SK-N-DZ (cell line): ENCODE measurements at places on chromosomes 7 and 10.

DNA sequence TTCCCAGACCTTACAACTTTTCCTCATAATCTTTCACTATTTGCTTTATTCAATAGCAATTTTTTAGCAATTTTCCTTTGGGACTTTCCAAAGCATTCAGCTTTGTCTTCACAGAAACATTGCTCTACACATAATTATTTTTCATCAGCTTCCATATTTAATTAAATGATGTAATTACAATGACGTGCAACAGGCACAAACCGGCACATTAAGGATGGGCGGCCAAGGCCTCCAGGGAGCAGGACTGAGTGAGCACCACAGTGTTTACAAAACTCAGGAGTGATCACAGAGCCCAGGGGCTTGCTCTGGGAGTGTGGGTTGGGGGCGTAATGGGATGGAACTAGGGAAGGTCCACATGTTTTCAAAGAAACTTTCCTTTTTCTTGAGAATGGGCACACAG is 69.8 kb downstream of the MAD1L1 start:
- peak; percentile 55 for DNase-seq

DNA sequence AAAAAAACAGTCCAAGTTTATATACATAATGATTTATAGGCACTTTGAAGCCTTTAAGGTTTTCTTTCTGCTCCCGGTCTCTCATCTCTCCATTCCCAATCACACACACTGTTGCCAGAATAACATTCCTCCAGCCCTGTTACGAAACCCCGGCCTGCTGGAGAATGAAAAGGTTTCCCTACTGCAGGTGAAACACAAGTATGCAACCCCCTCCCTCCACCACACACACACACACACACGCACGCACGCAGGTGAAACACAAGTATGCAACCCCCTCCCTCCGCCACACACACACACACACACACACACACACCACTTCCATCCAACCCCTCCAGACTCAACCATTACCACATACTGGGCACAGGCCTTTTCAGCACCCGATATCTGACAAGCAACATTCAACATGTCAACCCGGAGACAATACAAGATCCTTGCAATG is 87.5 kb downstream of the PARD3 start:
- no peak for DNase-seq

DNA sequence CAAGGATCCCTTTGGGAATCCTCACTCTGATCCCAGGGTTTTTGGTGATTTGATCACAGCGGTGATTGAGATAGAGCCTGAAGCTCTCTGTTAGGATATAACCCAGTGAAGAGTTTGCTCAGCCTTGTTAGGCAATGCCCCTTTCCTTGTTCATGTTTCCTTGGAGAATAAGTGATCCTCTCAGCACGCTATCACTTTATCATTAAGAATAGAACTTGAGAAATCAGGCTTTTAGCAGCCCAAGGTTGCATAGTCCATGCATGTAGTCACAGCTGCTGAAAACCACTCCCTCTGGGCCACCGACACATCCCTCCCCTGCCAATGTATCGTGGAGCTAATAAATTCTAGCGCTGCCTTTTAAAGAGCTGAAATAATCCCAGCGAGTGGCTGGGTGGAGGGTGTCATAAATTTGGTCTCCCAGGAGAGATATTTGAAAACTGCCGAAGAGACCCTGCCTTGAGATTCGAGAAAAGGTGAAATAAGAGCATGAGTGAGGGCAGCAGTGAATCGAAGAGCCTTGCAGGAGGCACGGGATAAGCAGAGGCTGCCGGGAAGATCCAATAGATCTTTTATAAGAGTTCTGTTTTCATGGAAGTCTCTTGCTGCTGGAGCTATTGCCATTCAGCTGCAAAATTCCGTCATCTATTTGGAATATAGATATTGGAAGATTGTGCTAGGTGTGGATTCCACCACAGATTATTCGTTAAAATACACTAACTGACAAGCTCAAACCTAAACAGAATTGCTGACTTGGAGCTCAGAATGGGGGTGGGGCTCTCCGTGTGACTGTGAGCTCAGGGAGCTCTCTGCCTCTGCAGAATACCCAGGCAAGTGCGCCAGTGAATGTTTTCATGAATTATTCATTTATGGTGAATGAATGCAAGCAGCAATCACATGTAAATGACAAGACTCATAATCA is 249.8 kb downstream of the TRIL start:
- peak; percentile 30 for DNase-seq

DNA sequence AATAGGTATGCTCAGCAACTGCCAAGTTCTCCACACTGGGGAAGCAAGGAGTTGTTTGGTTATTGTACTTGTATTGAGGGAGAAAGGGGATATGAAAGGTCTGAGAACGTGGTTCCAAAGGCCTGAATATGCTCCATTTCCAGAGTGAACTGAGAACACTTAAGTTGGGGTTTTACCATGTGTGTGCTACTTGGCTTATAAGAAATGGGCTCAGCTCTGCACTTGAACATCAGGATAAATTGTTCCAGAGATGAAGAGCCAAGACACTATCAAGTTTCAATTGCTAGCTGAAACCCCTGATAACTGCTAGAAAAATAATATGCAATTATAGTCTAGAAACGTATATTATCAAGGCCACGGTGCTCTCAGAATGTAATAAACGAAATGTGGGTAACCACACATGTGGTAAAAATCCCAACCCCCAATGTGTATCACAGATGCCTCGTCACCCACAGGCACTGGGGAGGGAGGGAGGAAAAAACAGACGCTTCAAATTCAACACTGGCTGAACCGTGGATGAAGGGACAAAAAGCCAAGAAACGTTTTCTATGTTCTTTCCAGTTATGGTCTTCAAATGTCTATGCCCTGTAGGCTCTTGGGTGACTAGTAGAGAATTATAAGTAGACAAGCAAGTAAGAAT is 16.3 kb downstream of the ELMO1 start:
- no peak for DNase-seq

GRCh38 chr7:152176797-152177196 is 151.3 kb downstream of the GALNT11 start:
- no peak for DNase-seq

DNA sequence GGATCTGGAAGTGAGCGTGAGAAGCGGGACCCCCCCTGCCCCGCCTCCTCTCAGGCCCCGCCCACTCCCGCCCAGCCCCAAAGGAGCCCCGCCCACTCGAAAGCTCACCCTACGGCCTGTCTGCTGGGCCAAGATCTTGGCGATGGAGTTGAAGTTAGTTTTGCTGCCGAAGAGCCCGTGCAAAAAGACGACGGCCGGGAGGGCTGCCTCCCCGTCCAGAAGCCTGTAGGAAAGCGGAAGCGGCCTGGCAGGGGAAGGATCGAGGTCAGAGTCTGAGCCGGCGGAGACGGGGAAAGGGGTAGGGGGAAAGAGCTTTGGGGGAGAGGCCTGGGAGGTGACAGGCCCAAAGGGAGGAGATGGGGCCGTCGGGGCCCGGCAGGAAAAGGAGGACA is 386 bp downstream of the ABHD11 start:
- peak; percentile 48 for DNase-seq

- DNase-seq, result no peak
These were observed 9.3 kb downstream of the KCNH2 start for GRCh38 chr7:150968734-150969372.

GRCh38 chr7:139680676-139681462 is 96.9 kb downstream of the HIPK2 start:
- no peak for DNase-seq

- no peak for DNase-seq
These were observed 9.9 kb downstream of the BAZ1B start for GRCh38 chr7:73512018-73512780.

DNA sequence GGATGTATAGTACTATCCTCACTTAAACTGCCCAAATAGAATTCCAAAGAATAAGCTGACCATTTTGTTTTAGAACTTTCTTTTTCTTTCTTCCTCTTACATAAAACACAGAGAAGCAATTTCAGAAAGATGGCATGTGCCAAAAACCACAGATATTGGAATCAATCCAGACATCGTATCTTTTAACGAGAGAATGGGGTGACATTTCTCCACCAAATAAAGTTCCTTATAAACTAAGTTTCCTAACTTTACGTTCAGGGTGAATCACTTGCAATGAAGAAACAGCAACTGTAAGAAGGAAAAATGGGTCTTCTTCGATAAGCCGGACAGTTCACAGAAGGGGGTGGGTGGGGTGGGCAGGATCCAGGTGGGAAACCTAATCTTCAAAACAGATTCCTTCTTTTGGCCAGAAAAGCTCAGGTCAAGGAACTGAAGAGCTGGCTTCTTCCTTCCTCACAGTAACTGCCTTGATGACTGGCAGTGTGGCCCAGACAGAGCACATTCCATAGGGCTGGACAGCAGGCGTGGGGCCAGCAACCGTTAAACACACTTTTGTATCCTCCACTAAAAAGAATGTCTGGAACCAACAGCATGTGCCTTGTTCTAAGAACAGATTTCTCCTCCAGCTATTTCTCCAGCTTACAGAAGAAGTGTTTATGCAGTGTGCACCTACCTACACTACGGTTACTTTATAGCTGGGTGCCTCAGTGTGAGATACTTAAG is 31.5 kb downstream of the CREB3L2 start:
- no peak for DNase-seq

- peak; percentile 24 for DNase-seq
These were observed 215.6 kb downstream of the GPR37 start for GRCh38 chr7:124550036-124550435.

GRCh38 chr7:104906032-104906431 is 108.0 kb upstream of the KMT2E start:
- no peak for DNase-seq

- no peak for DNase-seq
These were observed 114.5 kb downstream of the CDC14C start for GRCh38 chr7:49038821-49039358.

DNA sequence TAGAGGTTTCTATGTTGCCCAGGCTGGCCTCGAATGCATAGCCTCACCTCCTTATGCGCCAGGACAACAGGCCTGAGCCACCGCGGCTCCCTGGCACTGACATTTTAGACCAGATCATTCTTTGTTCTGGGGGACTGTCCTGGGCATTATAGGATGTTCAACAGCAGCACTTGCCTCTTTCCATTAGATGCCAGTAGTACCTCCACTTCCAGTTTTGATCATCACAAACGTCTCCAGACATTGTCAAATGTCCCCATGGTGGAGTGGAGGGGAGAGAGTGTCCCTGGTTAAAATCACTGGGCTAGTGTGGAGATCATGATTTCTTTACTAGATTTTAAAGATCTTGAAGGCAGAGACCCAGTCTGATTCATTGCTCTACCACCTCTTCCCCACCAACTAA is 125.2 kb upstream of the MKLN1 start:
- no peak for DNase-seq

DNA sequence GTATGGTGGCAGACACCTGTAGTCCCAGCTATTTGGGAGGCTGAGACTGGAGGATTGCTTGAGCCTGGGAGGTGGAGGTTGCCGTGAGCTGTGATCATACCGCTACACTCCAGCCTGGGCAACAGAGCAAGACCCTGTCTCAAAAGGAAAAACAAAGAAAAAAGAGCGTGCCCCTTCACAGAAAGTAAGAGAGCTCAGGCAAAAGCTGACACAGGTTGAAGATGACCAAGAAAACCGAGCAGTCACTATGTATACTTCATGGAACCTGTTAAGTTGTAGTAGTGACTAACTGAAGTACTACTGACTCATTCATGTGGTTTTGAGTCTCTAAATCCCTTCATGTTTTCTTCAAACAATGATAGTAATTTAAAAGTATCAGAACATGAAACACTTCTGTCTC is 1.2 kb upstream of the PRRT4 start:
- no peak for DNase-seq

DNA sequence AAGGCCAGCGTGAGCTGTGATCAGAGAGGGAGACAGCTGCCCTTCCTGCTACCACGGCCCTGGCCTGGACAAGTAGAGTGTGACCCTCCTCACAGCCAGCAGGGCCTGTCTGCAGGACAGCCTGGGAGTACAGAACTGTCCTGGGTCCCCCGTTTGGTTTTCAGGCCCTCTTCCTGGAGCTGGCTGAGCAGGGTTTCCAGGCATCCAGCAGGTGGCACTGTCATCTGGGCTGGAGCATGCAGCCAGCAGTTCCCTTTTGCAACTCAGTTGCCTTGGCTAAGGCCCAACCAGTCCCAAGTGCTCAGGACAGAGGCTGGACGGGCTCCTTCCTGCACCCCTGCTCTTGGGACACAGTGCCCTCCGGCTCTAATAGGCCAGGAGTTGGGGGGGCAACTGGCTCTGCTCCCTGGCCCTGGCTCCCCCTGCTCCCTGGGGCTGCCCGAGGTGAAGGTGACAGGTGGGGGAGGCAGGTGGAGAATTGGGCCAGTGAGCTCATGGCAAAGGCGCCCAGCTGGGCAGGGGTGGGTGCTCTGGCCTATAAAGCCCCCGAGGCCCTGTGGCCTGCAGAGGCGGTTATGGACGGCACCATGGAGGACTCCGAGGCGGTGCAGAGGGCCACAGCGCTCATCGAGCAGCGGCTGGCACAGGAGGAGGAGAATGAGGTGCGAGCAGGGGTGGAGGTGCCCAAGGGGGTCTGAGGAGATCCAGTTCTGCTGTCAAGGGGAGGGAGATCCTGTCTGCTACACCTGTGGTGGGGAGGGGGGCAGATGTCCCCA is at the start of gene ANKRD2:
TSS of gene ANKRD2 (plus strand) at position 566 of the 776 bp plus-strand sequence. CDS start at position 576, 10 bp downstream.
- peak; percentile 76 for DNase-seq

DNA sequence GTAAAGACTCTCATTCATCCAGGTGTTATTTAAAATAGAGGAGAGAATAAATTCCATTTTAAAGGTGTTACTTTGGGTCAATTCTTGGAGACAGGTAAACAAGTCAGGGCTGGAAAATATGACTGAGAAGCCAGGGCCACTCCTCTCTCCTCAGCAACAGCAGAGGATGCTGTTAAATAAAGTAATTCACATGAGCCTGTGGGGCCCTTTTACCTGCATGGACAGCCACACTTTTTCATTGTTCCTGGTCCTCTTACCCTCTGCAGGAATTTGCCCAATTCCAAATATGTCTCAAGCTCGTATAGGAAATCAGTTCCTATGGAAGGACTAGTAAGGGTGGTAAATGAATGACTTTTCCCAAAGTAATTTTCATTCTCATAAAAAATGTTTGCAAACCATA is 420.1 kb upstream of the KLF6 start:
- no peak for DNase-seq

DNA sequence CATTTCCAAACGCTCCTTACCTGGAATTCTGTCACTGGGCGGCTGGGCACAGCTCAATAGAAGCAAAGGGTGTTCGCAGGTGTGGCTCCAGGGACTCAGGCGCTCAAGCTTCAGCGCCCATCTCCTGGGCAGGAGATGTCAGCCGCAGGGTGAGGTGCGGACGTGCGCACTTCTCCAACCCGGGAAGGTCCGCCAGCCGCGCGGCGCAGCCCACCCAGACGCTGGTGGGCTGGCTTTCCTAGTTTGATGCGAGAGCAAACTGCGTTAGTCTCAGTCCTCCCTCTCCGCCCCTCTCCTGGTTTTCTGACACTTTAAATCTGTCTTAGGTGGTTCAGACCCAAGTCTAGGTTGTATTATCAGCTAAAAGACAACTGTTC is 267 bp downstream of the CALCR start:
- DNase-seq, result no peak

DNA sequence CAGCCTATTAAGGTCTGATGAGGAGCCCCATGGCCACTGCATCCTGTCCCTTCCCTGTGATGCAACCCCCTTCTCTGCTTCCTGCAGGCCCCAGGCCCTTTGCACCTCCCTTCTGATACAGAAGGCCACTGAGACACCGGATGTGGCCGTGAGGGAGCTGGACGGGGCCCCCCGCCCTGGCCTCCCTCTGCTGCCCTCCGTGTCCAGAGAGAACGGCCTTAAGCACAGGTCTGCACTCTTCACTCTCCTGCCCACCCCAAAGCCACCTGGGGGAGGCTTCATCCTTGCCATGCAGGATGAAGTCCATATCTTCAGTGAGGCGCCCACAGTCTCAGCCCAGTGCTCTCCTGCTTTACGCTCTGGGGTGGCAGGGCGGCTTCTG is 86.9 kb upstream of the GNA12 start:
- DNase-seq, result no peak
